ENCODE measurements at places on chromosomes 3 and 15.

GRCh38 chr3:61520966-61521628 is 40.3 kb upstream of the PTPRG start:
- DNase-seq, result no peak

DNA sequence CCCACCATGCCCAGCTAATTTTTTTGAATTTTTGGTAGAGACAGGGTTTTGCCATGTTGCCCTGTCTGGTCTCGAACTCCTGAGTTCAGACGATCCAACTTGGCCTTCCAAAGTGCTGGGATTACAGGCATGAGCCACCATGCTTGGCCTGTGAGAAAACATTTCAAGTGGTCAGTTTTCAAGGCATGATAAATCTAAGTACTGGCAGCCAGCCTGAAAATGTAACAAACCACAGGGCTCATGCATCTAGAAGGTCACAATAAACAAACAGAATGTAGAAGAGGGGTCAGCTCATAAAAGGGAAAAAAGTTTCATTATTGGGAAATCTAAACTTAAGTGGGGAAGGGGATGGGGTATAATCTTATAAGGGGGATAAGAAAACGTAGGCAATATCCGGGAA is 39.9 kb downstream of the PPCDC start:
- no peak for DNase-seq

DNA sequence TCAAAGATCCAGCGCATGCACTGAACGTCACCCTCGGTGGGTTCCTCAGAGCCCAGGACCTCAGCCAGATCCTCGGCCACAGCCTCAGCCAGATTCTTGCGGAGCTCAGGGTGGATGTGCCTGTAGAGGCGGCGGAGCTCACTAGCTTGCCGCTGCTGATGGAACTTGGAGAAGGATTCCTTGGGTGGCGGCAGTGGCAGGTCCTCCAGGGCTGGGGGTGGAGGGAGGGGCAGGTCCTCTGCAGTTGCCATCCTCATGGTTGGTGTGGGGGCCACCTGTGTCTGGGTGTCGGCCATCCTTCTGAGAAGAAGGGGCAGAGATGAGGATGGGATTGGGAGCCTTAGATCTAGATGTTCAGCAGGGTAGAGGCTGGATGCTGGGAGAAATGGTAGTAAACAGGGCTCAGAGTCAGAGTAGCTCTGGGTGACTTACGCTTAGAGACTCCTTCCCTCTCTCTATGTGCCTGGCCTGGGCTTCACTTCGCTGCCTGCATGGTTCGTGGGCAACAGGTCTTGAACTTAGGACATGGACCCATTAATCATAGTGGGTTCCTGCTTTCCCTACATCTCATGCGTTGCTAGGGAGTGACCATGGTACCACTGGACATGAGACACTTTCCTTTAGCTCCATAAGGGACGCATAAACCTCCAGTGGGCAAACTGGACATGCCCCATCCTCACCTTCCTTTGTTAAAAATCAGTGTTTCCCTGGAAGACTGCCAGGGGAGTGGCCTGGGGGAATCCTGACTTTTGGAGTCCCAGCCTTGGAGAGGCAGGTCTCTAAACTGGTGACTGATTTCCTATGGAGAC is 3.0 kb downstream of the XIRP1 start:
- DNase-seq, result no peak

DNA sequence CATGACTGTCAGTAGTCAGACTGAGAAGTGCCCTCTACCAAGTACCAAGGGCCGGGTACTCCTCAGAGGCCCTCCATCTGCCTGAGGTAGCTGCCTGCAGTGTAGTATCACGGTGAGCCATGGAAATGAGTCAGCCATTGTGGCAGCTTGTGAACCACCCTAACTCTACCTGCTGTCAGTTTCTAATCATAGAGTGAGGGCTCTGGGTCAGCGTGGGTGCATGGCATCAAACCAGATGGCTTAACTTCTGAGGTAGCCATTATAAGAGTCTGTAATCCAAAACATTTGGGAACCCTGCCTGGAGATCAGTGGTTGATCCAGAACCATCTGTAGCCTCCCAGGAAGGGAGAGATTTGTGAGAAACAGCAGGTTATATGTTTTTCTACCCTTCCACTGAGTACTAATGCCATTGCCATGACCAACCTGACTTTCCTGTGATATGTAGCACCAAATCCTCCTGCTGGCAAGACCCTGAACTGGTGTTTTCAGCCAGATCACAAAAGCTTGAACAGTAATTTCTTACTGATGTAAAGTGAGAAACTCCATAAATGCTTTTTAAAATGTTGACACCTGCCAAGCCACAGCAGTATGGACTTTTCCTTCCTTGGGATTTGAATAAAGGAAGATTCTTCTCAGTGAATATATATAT is 38.9 kb downstream of the ABHD2 start:
- no peak for DNase-seq

DNA sequence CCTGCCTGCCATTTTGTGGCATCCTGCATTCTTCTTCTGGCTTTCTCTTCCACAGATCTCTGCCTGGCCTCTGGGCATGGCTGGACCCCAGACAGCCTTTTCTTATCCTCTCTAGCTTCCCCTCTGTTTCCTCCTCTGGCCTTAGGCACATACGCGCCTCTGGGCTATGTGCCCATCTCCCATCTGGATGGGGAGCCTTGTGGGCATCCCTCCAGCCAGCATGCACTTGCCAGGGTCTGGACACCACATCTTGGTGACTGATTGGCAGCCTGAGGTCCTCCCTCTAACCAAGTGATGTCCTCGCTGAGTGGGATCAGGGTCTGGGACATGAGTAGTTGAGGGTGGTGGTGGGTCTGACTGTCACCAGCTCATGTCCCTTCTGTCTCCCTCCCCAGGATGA is 12.8 kb downstream of the PLEKHO2 start:
- no peak for DNase-seq

GRCh38 chr15:59843609-59844008 is 154.5 kb upstream of the BNIP2 start:
- no peak for DNase-seq
